ENCODE measurements at places on chromosomes 3 and 15.

DNA sequence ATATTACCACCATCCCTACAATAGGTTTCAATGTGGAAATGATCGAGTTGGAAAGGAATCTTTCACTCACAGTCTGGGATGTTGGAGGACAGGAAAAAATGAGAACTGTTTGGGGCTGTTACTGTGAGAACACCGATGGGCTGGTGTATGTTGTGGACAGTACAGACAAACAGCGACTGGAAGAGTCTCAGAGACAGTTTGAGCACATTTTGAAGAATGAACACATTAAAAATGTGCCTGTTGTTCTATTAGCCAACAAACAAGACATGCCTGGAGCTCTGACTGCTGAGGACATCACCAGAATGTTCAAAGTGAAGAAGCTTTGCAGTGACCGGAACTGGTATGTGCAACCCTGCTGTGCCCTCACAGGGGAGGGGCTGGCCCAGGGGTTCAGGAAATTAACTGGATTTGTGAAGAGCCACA is 510 bp downstream of the ARL14 start:
- DNase-seq = no peak

DNA sequence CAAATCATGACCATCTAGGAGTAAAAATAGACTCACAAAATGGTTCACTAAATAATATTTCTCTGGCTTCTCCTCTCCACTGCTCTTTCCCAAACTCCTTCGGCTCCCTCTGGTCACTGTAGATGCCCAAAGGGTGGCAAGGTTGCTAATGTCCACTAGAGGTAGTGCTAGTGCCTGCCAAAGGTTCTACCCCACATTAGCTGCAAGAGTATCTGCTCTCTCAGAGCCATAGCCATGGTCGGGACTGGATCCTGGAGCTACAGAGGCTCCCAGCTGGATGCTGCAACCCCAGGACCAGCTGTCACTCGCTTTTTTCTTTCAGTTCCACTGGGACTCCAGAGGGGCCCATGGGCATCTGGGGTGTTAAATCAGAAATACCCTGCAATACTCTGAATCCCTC is 8.5 kb downstream of the HTR3D start:
- no peak for DNase-seq

DNA sequence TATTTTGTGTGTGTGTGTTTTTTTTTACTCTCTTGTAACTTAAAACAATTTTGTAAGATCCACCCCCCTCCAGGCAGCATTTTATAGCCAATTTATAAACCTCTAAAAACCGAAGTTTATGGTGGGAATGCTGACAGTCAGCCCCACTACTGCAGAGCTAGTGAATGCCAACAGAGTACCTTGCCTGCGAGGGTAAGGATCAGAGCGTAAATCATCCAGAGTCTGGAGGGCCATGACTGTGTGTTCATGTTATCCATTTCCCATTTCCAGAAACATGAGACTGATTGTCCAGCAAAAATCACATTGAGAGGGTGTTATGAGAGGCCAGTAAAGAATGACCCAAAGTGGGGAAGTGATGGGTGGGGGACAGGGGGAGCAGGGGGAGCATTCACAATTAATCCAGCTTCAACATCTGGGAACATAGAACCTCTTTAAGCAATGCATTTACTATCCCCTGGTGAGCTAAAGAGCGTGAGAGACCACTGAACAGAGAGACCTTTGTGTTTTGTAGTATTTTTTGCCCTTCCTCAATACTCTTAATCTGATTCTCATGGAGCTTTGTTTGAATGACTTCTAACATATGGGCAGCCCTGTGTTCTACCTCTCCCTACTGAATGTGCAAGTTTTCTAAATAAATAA is 464.5 kb downstream of the RBMS3 start:
- no peak for DNase-seq

GRCh38 chr3:43087249-43087776 is 18.6 kb downstream of the POMGNT2 start:
- no peak for DNase-seq

- no peak for DNase-seq
These were observed 59.4 kb upstream of the TIMP4 start for GRCh38 chr3:12218161-12218560.

GRCh38 chr15:76376816-76377215 is 40.2 kb downstream of the ISL2 start:
- DNase-seq = no peak

DNA sequence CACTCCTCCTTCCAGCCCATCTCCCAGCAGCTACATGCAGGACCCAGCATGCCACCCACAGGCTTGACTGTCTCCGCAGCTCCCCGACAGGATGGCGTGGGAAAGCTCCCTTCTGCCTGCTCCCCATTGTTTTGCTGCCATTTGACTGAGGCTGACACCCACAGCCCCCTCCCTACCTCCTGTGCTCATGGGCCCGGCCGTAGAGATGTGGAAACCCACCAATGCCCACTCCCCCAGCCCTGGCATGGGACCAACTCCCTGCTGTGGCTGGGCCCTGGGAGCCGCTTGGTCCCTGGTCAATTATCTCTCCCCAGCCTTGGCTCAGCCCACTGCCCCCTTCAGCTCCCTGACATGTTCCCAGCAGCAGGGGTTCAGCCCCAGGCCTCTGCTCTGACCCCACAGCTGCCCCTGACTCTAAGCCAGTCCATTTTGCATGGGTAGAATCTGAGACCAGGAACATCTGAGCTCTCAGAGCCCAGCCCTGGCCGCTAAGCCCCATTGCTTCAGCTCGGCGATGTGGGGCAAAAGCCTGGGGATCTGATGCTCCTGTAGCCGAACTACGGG is 8.2 kb downstream of the C3orf22 start:
- peak; percentile 77 for DNase-seq

DNA sequence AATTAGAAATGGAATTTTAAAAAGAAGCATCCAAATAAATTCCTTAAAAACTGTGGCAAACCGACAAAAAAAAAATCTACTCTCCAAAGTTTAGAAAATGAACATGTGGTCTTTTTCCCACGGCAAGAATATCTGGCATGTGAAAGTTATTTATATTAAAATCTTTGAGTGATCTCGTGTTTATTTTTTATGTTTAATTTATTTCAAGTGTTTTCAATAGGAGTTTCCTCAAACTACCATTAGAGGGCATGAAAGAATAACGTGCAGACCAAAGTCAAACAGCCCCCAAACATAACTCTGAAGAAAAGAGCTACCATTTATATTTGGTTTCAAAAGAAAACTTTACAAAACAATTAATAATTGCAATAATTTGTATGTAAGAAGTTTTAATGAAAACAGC is 286.4 kb downstream of the ZIC4 start:
- no peak for DNase-seq

- DNase-seq = no peak
These were observed 117.2 kb upstream of the LRIG1 start for GRCh38 chr3:66618066-66618465.

DNA sequence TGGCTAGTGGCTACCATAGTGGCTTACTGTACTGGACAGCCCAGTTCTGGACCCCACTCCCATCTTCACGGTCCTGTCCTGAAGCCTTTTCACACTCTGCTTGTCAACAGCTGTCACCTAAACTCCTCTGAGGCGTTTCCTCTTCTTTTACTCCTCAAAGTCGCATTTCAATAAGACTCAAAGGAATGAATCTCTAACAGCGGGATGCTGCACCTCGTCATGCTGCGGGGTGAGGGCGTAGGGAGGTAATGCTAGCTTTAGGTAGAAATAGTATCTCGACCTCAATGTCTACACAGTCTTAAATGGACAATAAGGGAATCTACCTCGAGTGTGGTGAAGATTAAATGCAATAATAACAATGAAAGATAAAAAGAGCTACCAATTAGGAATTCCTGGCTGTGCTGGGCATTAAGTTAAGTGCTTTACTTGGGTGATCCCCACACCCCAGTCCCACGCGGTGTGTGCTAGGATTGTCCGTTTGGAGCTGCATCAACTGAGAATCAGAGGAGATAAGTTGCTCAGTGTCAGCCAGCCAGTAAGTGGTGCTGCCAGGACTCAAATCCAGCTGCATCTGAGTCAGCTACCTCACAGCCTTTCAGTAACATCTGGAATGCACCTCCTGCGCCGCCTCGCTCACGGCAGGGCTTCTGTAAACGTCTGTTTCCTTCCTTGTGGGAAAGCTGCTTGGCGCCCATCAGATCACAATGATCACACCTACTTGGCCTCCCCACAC is 14.0 kb downstream of the PLA2G4D start:
- DNase-seq = no peak

DNA sequence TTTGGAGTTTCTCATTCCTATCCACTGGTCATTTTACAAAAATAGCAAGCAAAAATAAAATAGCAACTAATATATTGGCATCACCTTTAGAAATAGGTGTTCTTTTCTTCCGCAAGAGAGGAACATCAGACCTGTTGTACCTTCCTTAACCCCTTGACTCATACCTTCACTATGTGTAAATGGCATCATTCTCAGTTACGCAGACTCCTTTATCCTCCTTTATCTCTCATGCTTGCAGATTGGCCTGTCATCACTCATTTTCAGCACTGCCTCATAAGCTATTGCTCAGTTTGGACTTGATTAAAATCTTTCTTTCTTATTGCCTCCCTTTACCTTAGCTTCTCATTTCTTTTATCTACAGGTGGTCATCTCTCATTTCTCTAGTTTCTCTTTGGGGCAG is 21.4 kb downstream of the ARHGEF26 start:
- no peak for DNase-seq

DNA sequence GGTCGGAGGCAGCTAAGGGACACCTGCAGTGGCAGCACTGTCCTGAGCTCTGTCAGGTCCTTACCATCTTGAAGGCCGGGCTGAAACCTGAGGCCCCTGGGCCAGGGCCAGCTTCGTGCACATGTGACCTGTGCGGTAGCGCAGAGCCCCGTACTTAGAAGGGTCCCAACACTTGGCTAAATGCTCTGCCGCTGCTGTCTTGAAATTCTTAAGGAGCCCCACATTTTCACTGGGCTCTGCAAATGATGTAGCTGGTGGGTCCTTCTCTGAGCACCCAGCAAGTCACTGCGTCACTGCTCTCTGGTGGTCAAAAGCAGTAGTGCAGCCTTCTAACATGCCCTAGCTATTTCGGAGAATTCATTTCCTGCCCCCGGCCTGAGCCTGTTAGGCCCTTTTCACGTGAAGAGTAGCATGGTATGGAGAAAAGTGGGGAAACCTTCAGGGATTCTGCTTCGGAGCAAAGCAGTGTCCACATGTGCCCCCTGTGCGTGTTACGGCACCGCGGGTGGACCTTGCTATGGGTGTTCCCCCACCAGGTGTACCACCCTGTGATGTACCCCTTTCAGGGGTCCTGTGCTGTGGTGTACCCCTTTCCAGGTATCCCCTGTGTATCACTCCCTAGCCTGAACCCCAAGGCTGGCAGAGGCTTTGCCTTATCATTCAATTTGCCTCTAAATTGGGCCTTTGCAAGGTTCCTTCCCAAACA is 79.7 kb downstream of the TMEM266 start:
- peak; percentile 37 for DNase-seq

DNA sequence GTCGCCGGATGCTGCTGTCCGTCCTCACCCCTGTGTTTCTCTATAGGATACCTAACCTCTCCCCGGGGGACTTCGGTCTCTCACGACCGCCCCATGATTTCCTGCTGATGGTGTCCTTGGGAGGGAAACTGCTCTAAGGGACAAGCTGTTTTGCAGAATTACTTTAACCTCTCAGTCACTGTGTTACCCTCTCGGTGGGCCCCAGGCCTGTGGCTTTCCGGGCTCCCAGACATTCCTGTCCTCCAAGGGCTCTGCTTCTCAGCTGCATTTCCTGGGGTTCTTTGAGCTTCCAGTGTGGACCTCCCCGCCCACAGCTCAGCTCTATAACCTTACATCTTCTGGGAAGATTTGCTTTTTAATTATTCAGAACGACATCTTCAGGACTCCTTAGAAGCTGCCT is 40.9 kb downstream of the CHST2 start:
- DNase-seq = no peak

GRCh38 chr3:195566797-195567196 is 16.9 kb downstream of the APOD start:
- no peak for DNase-seq

DNA sequence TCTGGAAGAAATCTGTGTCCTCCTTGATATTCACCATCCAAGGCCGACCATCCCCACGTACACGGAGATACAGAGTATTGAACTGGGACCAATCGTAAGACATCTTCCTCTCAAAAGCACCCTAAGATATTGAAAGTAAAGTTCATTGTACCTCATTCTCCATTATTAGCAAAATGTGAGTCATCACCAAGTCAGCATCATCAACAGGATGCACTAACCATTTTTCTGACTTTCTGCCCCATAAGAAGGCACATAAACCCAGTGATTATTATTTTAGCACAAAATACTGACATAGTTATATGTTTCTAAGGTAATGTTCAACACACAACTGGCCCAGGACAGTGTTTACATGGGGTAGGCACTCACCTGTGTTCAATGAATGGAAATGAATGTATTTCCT is 7.4 kb downstream of the NDUFAF1 start:
- no peak for DNase-seq

GRCh38 chr15:81532001-81532400 is 158.0 kb upstream of the TMC3 start:
- DNase-seq = no peak

- no peak for DNase-seq
These were observed 14.2 kb downstream of the AMOTL2 start for GRCh38 chr3:134360046-134360445.

GRCh38 chr3:163939926-163940325 is 1138.4 kb downstream of the SI start:
- no peak for DNase-seq

- DNase-seq = no peak
These were observed 245.1 kb downstream of the ZNF385D start for GRCh38 chr3:21505711-21506460.

DNA sequence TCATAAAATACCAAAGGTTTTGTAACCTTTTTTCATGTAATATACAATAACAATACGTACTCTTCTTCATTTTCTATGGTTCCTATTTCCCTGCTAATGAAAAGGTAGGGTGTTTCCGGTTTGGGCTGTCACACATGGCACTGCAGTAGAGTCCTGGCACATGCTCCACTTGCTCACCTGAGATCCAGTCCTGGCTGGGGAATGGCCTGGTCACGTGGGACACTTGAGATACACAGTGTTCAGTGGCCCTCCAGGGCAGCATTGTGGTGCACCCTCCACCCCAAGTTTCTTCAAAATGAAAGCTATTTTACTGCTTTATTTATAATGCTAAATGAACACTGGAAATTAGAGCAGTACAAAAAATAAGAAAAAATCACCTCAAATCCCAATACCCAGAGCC is 23.2 kb downstream of the MRPS25 start:
- no peak for DNase-seq

DNA sequence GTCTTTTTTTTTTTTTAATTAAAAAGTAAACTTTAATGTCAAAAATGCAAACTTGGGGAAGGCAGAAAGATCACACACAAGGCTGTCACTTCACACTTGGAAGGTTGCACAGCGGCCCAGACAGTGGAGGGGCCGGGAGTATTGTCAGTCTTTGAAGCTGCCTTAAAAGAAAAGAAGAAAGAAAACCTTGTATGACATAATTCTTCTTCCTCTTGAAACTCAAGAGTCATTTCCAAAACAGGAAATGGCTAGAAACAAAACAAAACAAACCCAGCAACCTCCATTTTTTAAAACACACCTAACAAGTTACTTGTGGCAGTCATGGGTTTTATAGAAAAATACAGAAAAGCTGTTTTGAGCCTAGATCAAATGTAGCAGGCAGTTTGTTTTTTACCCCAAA is 68.1 kb upstream of the MAGI1 start:
- no peak for DNase-seq
